Type B pancreatic cell (in vitro differentiated cells): ENCODE measurements at places on chromosomes 4 and X.

- no peak for DNase-seq
These were observed 2.0 kb downstream of the MSX1 start for GRCh38 chr4:4861390-4862018.

DNA sequence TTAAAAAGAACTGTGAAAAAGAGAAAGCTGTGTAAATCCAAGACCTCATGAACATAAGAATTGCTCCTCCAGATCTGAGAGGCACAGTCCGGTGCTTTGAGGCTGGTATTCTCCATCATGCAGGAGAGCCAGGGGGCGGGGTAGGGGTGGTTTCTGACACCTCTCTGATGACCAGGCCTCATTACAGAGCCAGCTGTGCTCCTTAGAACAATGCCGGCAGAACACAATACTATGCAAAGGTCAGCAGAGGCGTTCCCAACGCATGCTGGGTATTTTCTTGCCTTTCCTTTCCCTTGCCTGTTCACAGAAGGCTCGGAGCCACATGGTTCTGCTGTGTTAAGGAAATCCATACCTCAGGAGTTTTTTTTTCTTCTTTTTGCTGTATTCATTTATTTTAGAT lies 91.2 kb upstream of the SOD3 start:
- DNase-seq, result no peak

- DNase-seq, result no peak
These were observed 3.4 kb downstream of the GLUD2 start for GRCh38 chrX:121050781-121051180.

DNA sequence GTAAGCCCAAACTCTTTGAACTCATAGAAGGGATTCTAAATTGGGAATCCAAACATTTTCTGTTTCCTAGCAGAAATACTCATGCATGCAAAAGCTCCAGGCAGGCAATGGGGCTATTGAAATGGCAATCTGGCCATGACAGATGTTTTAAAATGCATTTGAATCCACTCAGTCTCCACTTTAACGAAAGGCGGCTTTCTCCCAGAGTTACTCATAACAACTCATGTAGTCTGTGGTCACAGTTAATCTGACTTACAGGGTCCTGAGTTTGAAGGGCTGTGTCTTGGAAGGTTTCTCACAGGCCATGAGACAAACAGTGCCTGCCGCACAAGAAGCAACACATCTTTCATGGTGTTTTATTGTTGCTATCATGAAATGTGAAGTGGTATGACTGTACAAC lies 185.7 kb downstream of the AMELX start:
- no peak for DNase-seq

GRCh38 chr4:71944956-71945355 lies 86.8 kb upstream of the NPFFR2 start:
- no peak for DNase-seq

GRCh38 chrX:136387951-136388502 lies 87.3 kb downstream of the ADGRG4 start:
- DNase-seq, result no peak

DNA sequence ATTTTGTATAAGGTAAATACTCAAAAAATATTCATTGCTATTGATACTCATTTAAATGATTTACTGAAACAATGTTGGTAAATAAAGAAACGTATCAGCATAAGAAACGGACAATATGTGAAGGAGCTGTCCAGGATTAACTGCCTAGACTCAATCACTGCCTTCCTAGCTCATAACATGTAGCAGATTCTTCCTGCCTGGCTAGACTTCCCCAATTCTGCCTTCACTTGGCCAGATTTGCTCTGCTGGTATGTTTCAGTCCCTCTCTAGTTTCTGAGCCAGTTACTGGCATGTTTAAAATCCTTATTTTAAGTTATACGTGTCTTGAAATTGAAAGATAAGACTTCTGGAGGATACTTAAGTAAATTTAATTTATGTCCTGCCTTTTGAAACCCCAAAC lies 740.3 kb downstream of the CENPC start:
- DNase-seq, result no peak

DNA sequence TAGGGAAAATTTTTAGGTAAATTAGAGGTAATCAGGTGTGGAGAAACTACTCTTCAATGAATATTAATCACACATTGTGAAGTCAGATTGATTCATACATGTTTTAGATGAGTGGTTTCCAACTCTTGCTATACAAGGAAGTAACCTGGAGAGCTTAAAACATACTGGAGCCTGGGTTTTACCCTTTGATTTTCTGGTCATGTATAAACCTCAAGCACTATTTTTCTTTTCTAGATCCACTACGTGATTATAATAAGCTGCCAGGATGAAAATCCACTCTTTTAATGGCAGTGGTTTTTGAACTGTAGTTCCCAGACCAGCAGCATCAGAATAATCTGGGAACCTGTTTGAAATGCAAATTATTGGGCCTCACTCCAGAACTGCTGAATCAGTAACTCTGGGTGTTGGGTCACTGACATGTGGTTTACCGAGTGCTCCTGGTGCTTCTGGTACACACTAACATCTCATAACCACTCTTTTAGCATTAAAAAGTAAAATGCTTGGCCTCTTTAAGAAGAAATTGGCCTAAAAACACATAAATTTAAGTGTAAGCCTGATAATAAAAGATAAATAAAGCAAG lies 63.4 kb downstream of the DCAF12L1 start:
- no peak for DNase-seq

DNA sequence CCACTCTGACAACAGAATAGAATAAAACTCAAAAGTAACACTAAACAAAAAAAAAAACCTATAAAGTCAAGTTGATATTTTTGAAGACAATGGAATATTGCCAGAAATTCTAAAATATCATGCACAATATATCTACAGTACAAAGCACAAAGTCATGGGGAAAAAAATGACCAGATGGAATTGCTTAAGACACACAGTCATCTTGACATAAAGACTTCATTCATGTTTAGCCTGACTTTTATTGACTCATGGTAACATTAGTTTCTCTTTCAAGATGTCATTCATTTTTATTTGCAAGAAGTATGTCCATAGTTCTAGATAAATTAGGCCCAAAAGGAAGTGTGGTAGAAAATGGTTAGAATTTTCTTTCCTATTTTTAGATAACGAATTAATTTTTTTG lies 259.1 kb downstream of the CAMK2D start:
- no peak for DNase-seq

DNA sequence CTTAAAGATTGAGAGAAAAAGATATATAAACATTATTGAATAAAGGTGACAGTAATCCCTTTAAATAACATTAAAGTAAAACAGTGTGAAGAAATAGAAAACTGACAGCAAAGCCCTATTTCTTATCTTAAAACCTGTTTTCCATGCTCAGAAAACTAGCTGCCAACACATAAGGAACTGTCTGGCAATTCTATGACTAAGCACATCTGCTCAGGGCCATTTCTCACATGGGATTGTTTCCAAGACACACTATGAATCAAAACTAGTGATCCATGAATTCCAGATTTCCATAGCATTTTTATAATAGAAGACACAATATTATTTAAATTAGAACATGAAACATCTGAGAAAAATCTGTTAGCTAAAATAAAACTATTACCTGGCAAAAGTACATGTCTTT lies 113.4 kb downstream of the SCLT1 start:
- no peak for DNase-seq

DNA sequence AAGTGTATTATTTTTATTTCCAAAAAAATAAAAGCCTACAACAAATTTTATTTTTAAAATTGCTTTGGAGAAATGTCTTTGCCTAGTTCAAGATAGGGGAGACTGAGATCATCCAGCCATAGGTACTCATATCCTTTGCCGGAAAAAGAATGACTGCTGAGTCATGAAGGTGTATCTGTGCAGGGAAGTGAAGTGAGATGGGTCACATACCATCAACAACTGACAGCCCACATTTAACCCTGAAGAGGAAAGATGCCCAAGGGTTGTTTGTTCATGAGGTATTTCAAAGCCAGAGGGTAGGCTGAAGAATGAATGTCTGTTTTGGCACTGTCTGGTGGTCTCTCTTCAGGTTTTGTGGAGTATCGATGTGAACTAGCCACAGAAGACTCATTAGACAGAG lies 106.7 kb upstream of the TTC29 start:
- no peak for DNase-seq

GRCh38 chr4:67483868-67484602 lies 61.3 kb downstream of the CENPC start:
- DNase-seq, result no peak

DNA sequence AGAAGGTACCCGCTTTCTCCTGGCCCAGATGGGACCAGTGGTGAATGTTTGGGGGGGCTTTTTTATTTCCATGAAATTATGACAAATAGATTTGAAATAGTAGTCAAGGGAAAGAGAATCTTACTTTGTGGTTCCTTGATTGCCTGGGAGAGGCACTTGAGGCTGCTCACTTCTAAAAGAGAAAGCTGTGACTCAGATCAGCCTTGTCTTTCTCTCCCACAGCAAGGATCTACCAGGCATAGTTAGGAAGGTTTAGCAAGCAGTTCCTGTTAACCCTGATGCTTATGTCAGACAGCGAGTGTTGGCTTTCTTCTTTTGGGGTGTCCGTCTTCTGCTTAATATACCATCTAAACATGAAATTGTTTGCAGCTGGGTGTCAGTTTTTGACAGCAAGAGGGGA lies 114.5 kb downstream of the TSPAN7 start:
- DNase-seq, result no peak

- DNase-seq, result no peak
These were observed 45.3 kb upstream of the BDH2 start for GRCh38 chr4:103144926-103145325.

DNA sequence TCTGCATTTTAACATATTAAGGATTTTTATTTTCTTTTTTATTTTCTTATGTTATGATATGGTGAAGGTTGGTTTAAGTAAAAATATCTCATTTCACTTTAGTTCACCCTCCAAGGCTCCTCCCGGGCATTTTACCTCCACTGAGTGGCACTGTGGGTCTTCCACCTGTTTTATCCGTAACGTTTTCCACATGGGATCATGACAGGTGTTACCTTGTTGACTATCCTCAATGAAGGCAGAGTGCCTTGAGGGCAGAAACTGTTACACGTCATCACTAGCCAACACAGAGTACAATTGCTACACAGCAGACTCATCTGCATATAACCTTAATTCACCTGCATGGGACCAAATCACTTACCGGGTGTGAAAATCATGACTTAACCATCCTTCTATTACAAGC lies 105.8 kb downstream of the GEMIN8 start:
- no peak for DNase-seq

- DNase-seq, result no peak
These were observed 75.0 kb downstream of the MAMLD1 start for GRCh38 chrX:150438165-150438564.

DNA sequence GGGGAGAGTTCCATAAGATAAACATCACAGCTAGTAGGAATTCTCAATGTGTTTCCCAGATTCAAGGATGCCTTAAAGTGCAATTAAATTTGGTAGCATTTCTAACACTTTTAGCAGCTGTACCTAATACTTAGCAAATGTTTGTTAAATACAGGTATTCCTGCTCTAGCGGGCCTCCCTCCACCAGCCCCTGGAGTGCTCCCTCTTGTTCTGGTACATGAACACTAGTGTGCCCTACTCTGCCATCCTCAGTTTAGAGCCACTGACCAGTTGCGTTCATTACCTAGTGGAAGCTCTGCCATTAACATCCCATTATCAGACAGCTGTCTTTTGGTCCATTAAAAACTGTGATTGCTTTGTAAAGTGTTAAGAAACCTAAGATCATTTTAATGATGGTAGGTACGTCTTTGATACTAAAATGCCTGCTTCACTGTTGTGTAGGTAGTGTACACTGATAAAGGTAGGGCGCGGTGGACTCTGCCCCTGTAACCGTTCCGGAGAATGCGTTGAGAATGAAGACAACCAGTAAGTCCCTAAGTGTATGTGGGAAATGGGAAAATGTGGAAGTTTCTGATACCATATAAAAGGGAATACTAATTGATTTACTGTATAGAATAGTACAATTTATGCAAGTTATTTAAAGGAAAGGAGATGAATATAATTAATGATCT lies 21.7 kb downstream of the KIAA0232 start:
- no peak for DNase-seq

DNA sequence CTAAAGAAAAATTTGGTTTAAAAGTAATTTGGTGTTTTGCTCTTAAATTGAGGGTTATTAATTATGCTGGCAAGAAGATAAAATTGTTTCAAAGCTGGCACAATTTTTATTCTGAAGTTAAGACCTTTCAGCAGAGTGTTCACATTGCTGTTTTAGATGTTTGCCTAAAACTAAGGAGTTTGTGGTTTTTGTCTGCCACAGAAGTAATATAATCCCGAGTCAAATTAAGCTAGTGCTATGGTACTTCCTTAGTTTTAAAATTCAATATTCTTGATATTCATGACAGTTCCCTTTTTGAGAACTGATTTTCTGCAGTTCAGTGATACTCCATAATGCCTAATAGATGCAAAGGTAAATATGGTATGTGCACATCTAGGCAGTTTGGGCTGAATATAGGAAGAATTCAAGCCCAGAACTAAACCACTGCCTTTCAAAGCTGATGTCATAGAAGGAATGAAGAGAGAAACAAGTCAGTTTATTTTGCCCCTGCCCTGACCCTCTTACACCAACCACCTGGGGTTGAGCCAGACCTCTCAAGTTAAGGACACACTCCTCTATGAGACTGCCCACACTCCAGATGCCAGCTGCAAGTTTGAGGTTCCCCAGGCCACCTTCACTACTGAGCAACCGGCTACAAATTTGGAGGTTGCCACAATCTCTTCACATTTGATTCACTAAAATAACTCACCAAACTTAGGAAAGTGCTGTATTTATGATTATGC lies 32.1 kb upstream of the VEGFC start:
- no peak for DNase-seq

- no peak for DNase-seq
These were observed 12.8 kb downstream of the TBC1D9 start for GRCh38 chr4:140743194-140743931.

GRCh38 chr4:15244354-15244753 lies 183.5 kb upstream of the C1QTNF7 start:
- DNase-seq, result no peak

DNA sequence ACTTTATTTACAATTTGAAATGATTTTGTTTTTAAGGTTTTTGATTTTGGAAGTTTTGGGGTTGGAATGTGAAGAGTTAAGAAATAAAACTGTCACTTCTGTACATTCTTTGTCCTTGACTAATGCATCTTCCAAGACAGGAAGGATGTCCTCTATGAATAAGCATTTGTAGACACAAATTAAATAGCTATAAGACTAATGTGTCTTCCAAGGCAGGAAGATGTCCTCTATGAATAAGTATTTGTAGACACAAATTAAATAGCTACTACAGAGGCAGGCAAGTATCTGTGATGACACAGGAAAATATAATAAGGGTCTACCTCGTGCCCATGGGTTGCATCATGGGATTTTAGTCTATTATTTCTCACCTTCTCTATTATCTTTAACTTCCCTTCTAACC lies 14.5 kb downstream of the PRSS48 start:
- no peak for DNase-seq

GRCh38 chr4:163070023-163070422 lies 96.7 kb downstream of the NAF1 start:
- DNase-seq, result no peak

- no peak for DNase-seq
These were observed 11.3 kb downstream of the SCD5 start for GRCh38 chr4:82787342-82787741.

- no peak for DNase-seq
These were observed 40.8 kb upstream of the FAM47B start for GRCh38 chrX:34901761-34902160.

GRCh38 chr4:172412851-172413580 lies 599.8 kb downstream of the GALNTL6 start:
- no peak for DNase-seq
